ENCODE measurements at places on chromosomes 11 and 22. TPM values are rescaled to one million over a fixed set of nuclear protein-coding genes. Genes with fewer than 3 reads are reported as not detected.

The AP5B1 gene
- total RNA-seq, result 27.6 TPM

The EHBP1L1 gene
- total RNA-seq, result 55.9 TPM

The GGTLC2 gene
- not detected for total RNA-seq

The PRODH gene
- under 0.01 TPM for total RNA-seq

The NFRKB gene
- 27.7 TPM for total RNA-seq

The P2RX3 gene
- total RNA-seq, result not detected

The RFPL1 gene
- not detected for total RNA-seq

The CDHR5 gene
- not detected for total RNA-seq

The APOL4 gene
- 2.9 TPM for total RNA-seq

The PLEKHA7 gene
- 0.61 TPM for total RNA-seq

The YPEL1 gene
- total RNA-seq, result 0.73 TPM

The SCN3B gene
- 0.16 TPM for total RNA-seq

The DBX1 gene
- not detected for total RNA-seq

The OR10G6 gene
- not detected for total RNA-seq

The PANX1 gene
- total RNA-seq, result 80.1 TPM

The MN1 gene
- total RNA-seq, result 6.2 TPM

The ST14 gene
- 0.49 TPM for total RNA-seq

The LMO1 gene
- not detected for total RNA-seq

The OR5AK2 gene
- not detected for total RNA-seq

The ENTHD1 gene
- not detected for total RNA-seq

The ARHGEF17 gene
- 70.3 TPM for total RNA-seq

The RAC2 gene
- 10.2 TPM for total RNA-seq

The OR52E8 gene
- total RNA-seq, result not detected

The PTPRCAP gene
- total RNA-seq, result 0.32 TPM

The FANCF gene
- total RNA-seq, result 12.1 TPM

The MAP6 gene
- total RNA-seq, result 5.0 TPM

The HBG2 gene
- total RNA-seq, result not detected

The RFPL3 gene
- not detected for total RNA-seq

The OR8G1 gene
- not detected for total RNA-seq

The MMP13 gene
- total RNA-seq, result 2.8 TPM
